IMR-90 (cell line): ENCODE measurements at places on chromosomes 11 and 22. TPM values are rescaled to one million over a fixed set of nuclear protein-coding genes. Genes with fewer than 3 reads are reported as not detected.
A peak's percentile ranks its signal among the peaks of the same experiment; 100 is the strongest.

The PLA2G3 gene
- under 0.01 TPM in 1 of 2 replicates, not detected in the other for total RNA-seq

The MIOX gene
- not detected in 2 replicates for total RNA-seq

GRCh38 chr11:71129624-71130023 lies 122.8 kb downstream of the SHANK2 start:
- peaks cover 8% of the 10 kb centered on the region; the same call in 1 of the 2 replicates for H3K36me3 ChIP-seq
- no peak for DNase-seq
- H3K4me1 ChIP-seq = no peaks in the 10 kb centered on the region
- no peak overlapping the region for H3K27ac ChIP-seq
- H3K27me3 ChIP-seq = no peaks in the 10 kb centered on the region

- H3K27me3 ChIP-seq = no peaks in the 10 kb centered on the region
- no peak overlapping the region for H3K4me3 ChIP-seq
- no peaks in the 10 kb centered on the region for H3K36me3 ChIP-seq
- DNase-seq = peak; percentile 41
Measured at GRCh38 chr11:31340903-31341572, 28.5 kb downstream of the DCDC1 start.

- H3K4me3 ChIP-seq = no peak overlapping the region
- H3K4me1 ChIP-seq = no peaks in the 10 kb centered on the region
- peaks cover 67% of the 10 kb centered on the region for H3K27me3 ChIP-seq
- no peak for DNase-seq
- no peak overlapping the region for H3K27ac ChIP-seq
Measured at GRCh38 chr22:37115032-37115431, 5.5 kb upstream of the TMPRSS6 start.

DNA sequence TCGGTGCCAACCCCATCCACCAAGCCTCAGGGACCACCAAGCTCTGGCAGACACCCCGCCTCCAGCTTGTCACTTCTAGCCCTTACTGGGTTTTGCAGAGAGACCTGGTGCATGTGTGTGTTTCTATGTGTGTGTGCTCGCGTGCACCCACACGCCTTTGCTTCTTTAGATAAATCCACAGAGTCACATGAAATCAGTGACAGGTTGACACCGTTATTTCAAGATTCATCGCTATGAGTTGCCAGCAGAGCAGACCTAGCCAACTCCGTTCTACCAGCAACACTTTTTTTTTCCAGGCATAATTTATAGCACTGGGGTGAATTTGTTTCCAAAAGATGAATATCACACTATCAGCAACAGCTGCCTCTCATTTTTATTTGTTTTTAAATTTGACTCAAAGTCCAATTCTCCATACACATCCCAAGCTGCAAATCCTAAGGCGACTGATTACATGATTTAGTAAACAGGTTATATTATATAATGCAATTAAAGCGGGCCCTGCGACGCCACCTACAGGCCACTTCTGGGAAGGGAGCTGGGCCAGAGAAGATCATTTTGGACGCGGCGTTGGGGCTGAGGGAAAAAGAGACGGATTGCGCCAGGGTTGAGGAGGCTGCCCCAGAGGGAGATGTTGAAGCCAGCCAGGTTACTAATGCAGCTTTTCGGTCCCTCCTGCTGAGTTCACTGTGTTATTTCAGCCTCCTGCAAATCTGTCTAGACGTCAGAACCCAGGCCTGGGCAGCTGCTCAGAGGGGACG lies 150.5 kb downstream of the FEZ1 start:
- no peak overlapping the region for H3K27ac ChIP-seq
- DNase-seq = peak; percentile 67
- no peak overlapping the region for H3K4me3 ChIP-seq
- no peaks in the 10 kb centered on the region for H3K36me3 ChIP-seq
- no peaks in the 10 kb centered on the region for H3K27me3 ChIP-seq

GRCh38 chr11:123833095-123833494 lies 26.9 kb upstream of the OR6M1 start:
- H3K4me3 ChIP-seq = no peak overlapping the region
- DNase-seq = no peak
- no peaks in the 10 kb centered on the region for H3K27me3 ChIP-seq
- H3K4me1 ChIP-seq = no peaks in the 10 kb centered on the region

DNA sequence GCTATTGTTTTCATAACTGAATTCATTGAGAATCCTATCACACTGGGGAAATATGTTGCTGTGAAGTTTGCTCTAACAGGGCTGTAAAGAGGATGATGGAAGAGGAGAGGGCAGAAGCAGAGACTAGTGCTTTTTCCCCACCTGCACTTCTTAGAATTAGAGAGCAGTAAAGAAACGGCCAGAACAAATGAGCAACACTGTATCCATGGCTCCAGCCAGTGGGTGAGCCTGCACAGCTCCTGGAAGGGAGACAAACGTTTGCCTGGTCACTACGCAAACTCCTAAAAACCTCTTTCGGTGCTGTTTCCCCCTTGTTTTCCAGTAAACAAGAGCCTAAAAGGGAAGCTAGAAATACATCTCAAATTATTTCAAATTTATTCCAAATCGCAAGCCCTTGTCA lies 22.2 kb upstream of the OR10D3 start:
- no peaks in the 10 kb centered on the region for H3K36me3 ChIP-seq
- H3K4me3 ChIP-seq = no peak overlapping the region
- no peak overlapping the region for H3K27ac ChIP-seq
- H3K27me3 ChIP-seq = peaks cover 3% of the 10 kb centered on the region; the same call in 1 of the 2 replicates
- no peaks in the 10 kb centered on the region for H3K4me1 ChIP-seq

The GRM5 gene
- under 0.01 TPM in 2 replicates for total RNA-seq

DNA sequence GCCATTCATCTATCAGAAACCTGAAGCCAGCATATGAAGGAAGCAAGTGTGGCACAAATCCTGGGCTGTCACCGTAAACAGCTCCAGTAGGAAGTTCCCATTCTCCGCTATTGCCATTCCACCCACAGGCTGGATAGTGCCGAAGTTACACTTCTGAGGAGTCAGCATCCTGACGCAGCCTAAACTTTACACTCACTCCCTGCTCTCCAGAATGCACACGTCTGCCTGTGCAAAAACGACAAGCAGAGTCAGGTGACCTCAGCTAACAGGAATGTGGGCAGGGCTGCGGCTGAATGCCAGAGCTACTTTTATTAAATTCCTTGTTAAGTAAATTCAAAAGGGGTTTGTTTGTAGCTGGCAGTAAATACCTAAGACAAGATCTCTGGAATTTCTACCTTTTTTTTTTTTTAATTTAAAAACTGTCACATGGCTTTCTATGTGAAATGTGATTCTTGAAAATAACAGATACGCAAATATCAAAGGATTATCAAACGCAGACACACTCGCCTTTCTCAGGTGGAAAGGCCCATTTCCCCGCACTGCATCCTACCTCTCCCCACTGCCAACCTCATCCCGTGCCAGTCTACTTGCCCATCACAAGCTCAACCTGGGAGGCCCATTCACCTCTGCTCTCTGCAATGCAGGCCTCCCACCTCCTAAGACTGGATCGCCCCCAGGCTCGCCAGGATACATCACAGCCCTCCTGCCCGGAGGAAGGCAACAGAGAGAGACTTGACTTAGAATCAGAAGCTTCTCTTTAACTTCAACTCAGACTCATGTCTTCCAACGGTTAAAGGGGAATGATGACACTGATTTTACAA lies 33.5 kb downstream of the NFRKB start:
- H3K27ac ChIP-seq = peak overlapping the region; percentile 48
- peaks cover 33% of the 10 kb centered on the region for H3K36me3 ChIP-seq
- H3K4me1 ChIP-seq = peaks cover 3% of the 10 kb centered on the region
- H3K4me3 ChIP-seq = no peak overlapping the region
- peak; percentile 96 for DNase-seq
- H3K27me3 ChIP-seq = no peaks in the 10 kb centered on the region

The EFCAB6 gene
- 1.1 TPM in 2 replicates for total RNA-seq

GRCh38 chr11:134745456-134745855 lies 333.4 kb upstream of the B3GAT1 start:
- DNase-seq = no peak
- no peaks in the 10 kb centered on the region for H3K27me3 ChIP-seq
- no peak overlapping the region for H3K27ac ChIP-seq
- no peaks in the 10 kb centered on the region for H3K36me3 ChIP-seq

The OR5AR1 gene
- total RNA-seq = not detected in 2 replicates

The BCO2 gene
- 0.18 and 0.83 TPM in 2 replicates for total RNA-seq

DNA sequence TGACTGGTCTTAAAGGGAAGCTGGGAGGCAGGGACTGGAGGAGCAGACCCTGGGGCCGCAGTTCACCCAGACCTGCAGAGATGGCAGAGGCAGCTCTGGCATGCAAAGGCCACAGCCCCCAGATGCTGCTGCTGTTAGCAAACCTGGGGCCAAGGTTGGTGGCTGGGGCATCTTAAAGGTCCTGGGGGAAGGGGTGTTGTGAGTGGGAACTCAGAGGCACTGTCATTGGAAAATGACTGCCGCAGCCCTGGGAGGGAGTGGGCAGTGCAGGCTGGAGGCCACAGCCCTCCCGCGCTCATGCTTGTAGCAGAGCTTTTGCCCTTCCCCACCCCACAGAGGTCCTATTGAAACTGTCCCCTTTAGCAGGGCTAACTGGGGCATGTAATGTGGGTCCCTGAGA lies 111.8 kb downstream of the CTTN start:
- no peak overlapping the region for H3K4me3 ChIP-seq
- H3K36me3 ChIP-seq = no peaks in the 10 kb centered on the region
- no peaks in the 10 kb centered on the region for H3K4me1 ChIP-seq

- H3K4me1 ChIP-seq = peaks cover 14% of the 10 kb centered on the region; the same call in 1 of the 2 replicates
- DNase-seq = no peak
- no peaks in the 10 kb centered on the region for H3K36me3 ChIP-seq
- H3K27me3 ChIP-seq = peaks cover 25% of the 10 kb centered on the region
- H3K4me3 ChIP-seq = no peak overlapping the region
Measured at GRCh38 chr11:61918938-61919704, 1.8 kb upstream of the RAB3IL1 start.

The IGF2 gene
- 2.3 and 5.0 TPM in 2 replicates for total RNA-seq

GRCh38 chr11:117560780-117561530 lies 233.3 kb downstream of the CEP164 start:
- peaks cover 15% of the 10 kb centered on the region for H3K27me3 ChIP-seq
- H3K27ac ChIP-seq = no peak overlapping the region
- no peak overlapping the region for H3K4me3 ChIP-seq
- H3K36me3 ChIP-seq = no peaks in the 10 kb centered on the region

The ZP1 gene
- total RNA-seq = 0.18 and 0.28 TPM in 2 replicates

- H3K36me3 ChIP-seq = no peaks in the 10 kb centered on the region
- peaks cover 44% of the 10 kb centered on the region for H3K27me3 ChIP-seq
- no peak overlapping the region for H3K4me3 ChIP-seq
- H3K4me1 ChIP-seq = no peaks in the 10 kb centered on the region
- H3K27ac ChIP-seq = no peak overlapping the region
Measured at GRCh38 chr22:41982865-41983264, 13.6 kb downstream of the SEPTIN3 start.

GRCh38 chr22:49777569-49778249 lies 50.0 kb downstream of the BRD1 start:
- H3K4me3 ChIP-seq = no peak overlapping the region
- no peaks in the 10 kb centered on the region for H3K27me3 ChIP-seq
- no peak for DNase-seq

DNA sequence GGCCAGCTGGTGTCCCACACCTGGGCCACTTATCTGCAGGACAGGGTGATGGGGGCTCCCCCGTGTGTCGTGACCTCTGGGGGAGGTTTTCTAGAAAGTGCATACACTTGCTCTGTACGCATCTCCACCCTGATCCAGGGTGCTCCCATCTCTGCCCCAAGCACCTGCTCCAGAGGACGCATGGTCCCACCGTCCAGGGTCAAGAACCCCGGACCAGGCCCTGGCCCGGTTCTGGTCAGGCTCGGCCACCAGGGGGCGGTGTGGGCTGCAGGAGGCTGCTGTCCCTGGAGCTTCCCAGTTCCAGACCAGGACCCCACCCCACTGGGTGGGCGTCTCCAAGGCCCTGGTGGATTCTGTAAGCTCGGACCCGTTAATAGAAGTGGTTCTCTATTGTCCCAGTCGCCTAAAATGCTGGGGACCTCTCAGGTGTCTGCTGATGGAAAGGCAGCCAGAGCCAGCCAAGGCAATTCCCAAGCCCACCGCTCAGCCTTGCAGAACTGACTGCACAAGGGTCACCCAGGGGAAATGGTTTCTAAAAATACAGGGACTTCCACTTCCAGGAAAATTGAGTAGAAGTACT lies 34.7 kb upstream of the SEPTIN5 start:
- DNase-seq = no peak
- H3K4me1 ChIP-seq = no peaks in the 10 kb centered on the region; the same call in 1 of the 2 replicates
- no peak overlapping the region for H3K27ac ChIP-seq
- H3K4me3 ChIP-seq = no peak overlapping the region
- peaks cover 16% of the 10 kb centered on the region for H3K27me3 ChIP-seq

GRCh38 chr11:115393950-115394349 lies 110.3 kb downstream of the CADM1 start:
- no peaks in the 10 kb centered on the region for H3K27me3 ChIP-seq
- H3K4me1 ChIP-seq = no peaks in the 10 kb centered on the region; the same call in 1 of the 2 replicates
- H3K4me3 ChIP-seq = no peak overlapping the region
- no peak for DNase-seq

The UPK3A gene
- not detected in 2 replicates for total RNA-seq

The CLCF1 gene
- 5.0 and 5.6 TPM in 2 replicates for total RNA-seq

DNA sequence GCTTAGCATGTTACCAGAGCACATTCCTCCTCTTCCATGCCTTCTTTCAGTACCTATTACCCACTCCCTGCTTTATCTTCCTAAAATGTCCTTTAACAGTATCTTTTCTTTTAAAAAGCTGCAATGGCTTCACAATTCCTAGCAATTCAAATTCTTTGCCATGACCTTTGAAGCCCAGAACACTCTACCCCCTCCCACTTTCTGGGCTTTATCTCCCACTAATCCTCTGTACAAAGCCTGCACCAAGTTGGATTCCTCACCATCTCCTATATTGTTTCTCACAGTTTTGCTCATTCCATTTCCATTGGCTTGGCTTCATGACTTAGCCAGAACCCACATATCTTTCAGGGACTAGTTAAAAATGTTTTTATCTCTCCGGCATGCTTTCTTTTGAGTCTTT lies 80.9 kb downstream of the FAM76B start:
- no peaks in the 10 kb centered on the region for H3K4me1 ChIP-seq
- H3K27ac ChIP-seq = no peak overlapping the region
- no peaks in the 10 kb centered on the region for H3K36me3 ChIP-seq
- H3K4me3 ChIP-seq = no peak overlapping the region
- H3K27me3 ChIP-seq = peaks cover 16% of the 10 kb centered on the region

GRCh38 chr22:22943521-22944267 lies 56.1 kb downstream of the IGLL5 start:
- no peaks in the 10 kb centered on the region; the same call in 1 of the 2 replicates for H3K27me3 ChIP-seq
- H3K4me1 ChIP-seq = no peaks in the 10 kb centered on the region
- no peaks in the 10 kb centered on the region for H3K36me3 ChIP-seq
- no peak for DNase-seq

- no peaks in the 10 kb centered on the region for H3K4me1 ChIP-seq
- no peak overlapping the region for H3K4me3 ChIP-seq
- H3K27me3 ChIP-seq = no peaks in the 10 kb centered on the region
- no peak for DNase-seq
Measured at GRCh38 chr11:93505703-93506102, 37.5 kb downstream of the SMCO4 start.

GRCh38 chr11:104033561-104033960 lies 2.9 kb upstream of the DDI1 start:
- H3K4me3 ChIP-seq = no peak overlapping the region
- H3K4me1 ChIP-seq = peaks cover 4% of the 10 kb centered on the region
- H3K27me3 ChIP-seq = no peaks in the 10 kb centered on the region
- peak overlapping the region; percentile 100; the same call in 1 of the 2 replicates for H3K27ac ChIP-seq
- DNase-seq = peak; percentile 4
- H3K36me3 ChIP-seq = no peaks in the 10 kb centered on the region

- H3K36me3 ChIP-seq = peaks cover 10% of the 10 kb centered on the region; the same call in 1 of the 2 replicates
- H3K4me1 ChIP-seq = peaks cover 4% of the 10 kb centered on the region; the same call in 1 of the 2 replicates
- H3K27me3 ChIP-seq = no peaks in the 10 kb centered on the region
- H3K4me3 ChIP-seq = no peak overlapping the region
- no peak overlapping the region for H3K27ac ChIP-seq
Measured at GRCh38 chr22:23315341-23315917, 135.1 kb downstream of the BCR start.
